ENCODE measurements at places on chromosomes 13 and 19.

GRCh38 chr13:109162248-109163036 lies 533.0 kb downstream of the MYO16 start:
- DNase-seq: no peak

DNA sequence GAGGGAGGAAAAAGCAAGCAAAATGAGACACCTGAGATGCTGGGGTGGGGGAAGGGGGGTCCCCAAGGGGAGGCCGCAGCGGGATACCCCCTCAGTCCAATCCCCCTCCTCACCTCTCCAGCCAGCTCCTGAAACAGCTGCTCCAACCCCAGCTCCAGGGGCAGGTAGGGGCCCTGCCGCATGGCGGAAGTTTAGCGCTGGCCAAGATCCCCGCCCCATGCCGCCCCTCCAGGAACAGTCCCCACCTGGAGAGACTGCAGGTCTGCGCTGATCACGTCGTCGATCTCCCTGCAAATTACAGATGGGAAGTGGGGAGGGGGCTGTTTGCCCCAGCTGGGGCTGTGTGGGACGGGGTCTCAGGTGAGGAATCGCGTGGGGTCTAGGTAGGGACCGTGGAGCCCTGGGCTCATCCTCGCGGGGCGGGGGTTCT lies 9.0 kb downstream of the CAPN12 start:
- DNase-seq: no peak

GRCh38 chr19:2807379-2808128 lies 12.1 kb upstream of the ZNF554 start:
- no peak for DNase-seq

GRCh38 chr13:23632741-23633140 lies 62.5 kb downstream of the TNFRSF19 start:
- DNase-seq: no peak

- no peak for DNase-seq
Observed at GRCh38 chr13:109989155-109989554, 202.8 kb upstream of the IRS2 start.

DNA sequence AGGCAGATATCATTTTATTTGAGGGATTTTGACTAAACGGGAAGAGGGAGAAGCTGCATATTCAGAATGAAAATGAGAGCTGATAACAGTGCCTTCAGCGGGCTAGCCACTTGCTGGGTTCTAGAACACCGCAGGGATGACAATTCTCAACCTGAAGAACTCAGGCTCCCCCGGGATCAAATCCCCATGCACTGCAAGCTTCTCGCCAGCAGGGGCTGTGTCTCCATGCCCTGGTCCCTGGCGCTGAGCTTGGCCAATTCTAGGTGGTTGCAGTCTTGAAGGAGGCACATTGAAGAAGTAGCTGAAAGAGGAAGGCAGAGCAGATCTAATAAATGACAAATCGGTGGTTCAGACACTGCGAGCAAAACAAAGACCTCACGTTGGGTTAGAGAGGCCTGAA lies 128.7 kb downstream of the UQCRFS1 start:
- DNase-seq: no peak

DNA sequence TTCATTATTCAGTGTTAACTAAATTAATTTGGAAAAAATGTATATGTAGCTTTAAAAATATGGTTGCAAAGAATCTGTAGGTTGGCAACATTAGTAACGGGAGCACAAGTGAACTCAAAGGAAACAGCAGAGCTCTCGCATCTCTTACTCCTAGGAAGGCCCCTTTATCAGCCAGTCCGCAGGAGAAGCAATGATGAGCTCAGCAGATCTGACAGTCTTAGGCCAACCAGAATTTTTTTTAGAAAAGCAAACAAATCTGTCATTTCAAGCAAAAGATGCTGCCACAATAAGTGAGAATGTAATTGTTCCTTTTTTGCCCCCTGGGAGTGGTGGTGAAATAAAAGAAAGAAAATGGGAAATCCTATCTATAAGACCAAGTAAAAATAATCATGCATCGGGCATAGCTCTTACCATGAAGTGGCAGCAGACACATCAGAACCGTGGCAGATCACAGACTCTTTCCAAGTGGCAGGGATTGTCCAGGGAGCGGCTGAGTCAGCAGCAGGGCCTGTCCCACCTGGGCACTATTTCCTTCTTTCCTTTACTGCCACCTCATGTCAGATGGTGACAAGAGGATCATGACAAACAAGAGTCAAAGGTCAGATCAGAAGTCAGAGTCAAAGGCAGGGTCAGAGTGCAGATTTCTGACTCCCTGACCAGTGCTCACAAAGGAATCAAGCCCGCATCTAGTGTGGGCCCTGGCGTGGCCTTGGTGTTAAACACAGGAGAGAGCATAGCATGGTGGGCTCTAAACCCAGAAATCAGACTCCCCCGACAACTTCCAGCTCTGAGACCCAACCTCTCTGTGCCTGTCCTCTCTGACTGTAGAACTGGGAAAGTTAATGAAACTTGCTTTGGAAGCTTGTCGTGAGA lies 84.0 kb upstream of the MTIF3 start:
- DNase-seq: no peak

DNA sequence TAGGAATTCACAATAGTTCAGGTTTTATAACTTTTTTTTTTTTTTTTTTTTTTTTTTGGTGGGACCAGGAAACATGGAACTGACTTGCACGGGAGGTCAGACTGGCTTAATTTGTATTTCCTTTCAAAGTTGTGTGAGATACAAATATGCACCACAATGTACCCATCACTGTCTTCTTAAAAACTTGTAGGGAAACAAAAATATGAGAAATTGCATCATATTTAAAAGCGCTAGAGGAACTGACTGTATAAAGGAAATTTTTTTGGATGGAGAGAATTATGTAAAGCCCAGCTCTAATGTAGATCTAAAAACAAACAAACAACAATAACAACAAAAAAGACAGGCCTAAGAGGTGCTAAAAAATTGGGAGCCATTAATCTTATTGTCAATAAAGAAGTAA lies 246.5 kb downstream of the DCT start:
- DNase-seq: no peak

DNA sequence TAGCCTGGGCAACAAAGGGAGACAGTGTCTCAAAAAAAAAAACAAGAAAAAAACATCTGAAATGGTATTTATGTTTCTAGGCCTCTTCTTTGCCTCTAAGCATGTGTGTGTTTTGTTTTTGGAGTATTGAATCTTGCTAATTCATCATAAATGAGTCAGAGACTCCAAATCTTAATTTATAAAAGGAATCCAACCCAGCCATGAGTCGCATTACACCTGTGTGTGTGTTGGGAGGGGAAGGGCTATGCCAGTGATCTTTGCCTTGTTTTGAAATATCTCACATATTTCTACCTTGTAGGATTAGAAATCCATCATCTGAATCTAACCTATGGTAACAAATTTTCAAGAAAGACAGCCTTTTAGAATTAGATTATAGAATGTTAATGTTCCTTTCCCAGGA lies 4.0 kb downstream of the ZNF331 start:
- no peak for DNase-seq

DNA sequence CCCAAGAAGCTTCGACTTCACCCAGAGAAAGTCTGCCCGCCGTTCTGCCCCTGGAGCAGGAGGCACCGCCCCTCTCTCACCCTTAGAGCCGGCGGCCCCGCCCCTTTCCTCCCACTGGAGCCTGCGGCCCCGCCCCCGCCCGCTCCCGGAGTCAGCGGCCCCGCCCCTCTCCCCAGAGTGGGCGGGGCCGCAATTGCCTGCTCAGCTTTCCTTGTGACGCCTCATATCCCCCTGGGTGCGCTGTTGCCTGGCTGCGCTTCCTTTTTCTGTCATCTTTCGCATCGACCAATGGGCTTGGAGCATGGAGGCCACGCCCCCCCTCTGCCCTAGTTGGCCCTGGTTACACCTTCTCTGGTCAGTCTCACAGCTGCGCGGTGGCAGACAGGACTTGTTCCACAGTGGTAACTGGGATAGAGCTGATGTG lies 38.2 kb upstream of the ZNF492 start:
- no peak for DNase-seq

All from NCI-H2081 treated with DMSO at 0.1 percent for 48 hours (cell line).